ENCODE measurements at places on chromosomes 4 and X. TPM values are rescaled to one million over a fixed set of nuclear protein-coding genes. Genes with fewer than 3 reads are reported as not detected.

- DNase-seq = no peak
- H3K27ac ChIP-seq = no peak overlapping the region
- H3K36me3 ChIP-seq = no peaks in the 10 kb centered on the region
- no peaks in the 10 kb centered on the region for H3K4me1 ChIP-seq
- no peaks in the 10 kb centered on the region for H3K27me3 ChIP-seq
- H3K4me3 ChIP-seq = no peak overlapping the region
These were observed 77.1 kb downstream of the STARD8 start for GRCh38 chrX:68724531-68725020.

DNA sequence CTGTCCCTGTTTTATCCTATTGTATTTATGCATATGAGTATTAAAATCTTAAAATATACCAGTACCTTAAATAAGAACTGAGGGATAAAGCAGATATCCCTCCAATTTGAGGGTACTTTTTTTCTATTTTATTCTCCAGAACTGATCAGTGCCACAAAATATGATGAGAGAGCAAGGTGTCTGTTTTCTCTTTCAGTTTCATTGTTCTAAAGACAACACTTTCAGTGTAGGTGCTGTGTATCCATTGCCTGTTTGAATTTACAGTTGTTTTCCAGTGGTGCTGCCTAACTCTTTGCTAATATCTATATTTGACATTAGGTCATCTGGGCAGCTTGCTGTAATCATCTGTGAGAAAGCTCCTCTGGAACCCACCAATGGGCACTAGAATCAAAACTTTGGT is 394.7 kb downstream of the IL1RAPL1 start:
- H3K36me3 ChIP-seq = no peaks in the 10 kb centered on the region
- DNase-seq = no peak
- H3K27me3 ChIP-seq = no peaks in the 10 kb centered on the region
- no peaks in the 10 kb centered on the region for H3K4me1 ChIP-seq
- no peak overlapping the region for H3K4me3 ChIP-seq
- no peak overlapping the region for H3K27ac ChIP-seq

- no peaks in the 10 kb centered on the region for H3K27me3 ChIP-seq
- no peaks in the 10 kb centered on the region for H3K36me3 ChIP-seq
These were observed 19.8 kb upstream of the TBC1D14 start for GRCh38 chr4:6889736-6890324.

DNA sequence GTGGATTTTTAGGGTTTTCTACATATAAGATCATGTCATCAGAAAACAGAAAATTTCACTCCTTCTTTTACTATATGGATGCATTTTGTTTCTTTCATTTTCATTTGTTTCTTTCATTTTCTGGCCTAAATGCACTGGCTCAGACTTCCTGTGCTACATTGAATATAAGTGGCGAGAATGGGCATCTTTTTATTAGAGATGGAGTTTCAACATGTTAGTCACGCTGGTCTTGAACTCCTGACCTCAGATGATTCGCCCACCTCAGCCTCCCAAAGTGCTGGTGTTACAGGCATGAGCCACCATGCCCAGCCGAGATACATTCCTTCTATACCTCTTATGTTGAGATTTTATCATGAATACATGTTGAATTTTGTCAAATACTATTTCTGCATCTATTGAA is 61.8 kb downstream of the BRWD3 start:
- H3K27ac ChIP-seq = no peak overlapping the region
- no peaks in the 10 kb centered on the region for H3K4me1 ChIP-seq
- no peaks in the 10 kb centered on the region for H3K27me3 ChIP-seq
- peaks cover 4% of the 10 kb centered on the region for H3K36me3 ChIP-seq

- H3K4me1 ChIP-seq = no peaks in the 10 kb centered on the region
- H3K36me3 ChIP-seq = no peaks in the 10 kb centered on the region
- H3K4me3 ChIP-seq = no peak overlapping the region
These were observed 159.9 kb downstream of the MGST2 start for GRCh38 chr4:139825523-139826014.

DNA sequence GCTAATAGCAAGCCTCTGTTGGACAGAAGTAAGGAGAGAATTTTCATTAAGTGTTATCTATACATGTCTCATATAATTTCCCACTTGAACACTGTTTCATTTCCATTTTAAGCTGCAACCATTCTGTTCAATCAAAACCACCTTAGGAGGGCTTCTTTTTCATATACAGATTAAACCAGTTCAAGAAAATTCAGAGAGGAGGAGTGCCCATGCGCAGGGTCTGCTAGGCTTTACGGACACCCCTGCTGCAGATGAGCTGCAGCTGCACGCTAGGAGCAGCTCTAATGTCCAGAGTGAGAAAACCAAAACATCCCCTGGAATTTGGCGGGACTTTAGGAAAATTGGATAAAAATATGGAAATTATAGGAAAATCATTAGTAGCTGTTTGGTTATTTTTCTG is 541.0 kb downstream of the SPRY1 start:
- no peak for DNase-seq
- H3K36me3 ChIP-seq = no peaks in the 10 kb centered on the region
- no peak overlapping the region for H3K27ac ChIP-seq
- H3K4me3 ChIP-seq = no peak overlapping the region

GRCh38 chr4:3040452-3041191 is 33.7 kb downstream of the HTT-AS start:
- DNase-seq = no peak
- H3K4me1 ChIP-seq = peaks cover 31% of the 10 kb centered on the region
- no peaks in the 10 kb centered on the region for H3K36me3 ChIP-seq

DNA sequence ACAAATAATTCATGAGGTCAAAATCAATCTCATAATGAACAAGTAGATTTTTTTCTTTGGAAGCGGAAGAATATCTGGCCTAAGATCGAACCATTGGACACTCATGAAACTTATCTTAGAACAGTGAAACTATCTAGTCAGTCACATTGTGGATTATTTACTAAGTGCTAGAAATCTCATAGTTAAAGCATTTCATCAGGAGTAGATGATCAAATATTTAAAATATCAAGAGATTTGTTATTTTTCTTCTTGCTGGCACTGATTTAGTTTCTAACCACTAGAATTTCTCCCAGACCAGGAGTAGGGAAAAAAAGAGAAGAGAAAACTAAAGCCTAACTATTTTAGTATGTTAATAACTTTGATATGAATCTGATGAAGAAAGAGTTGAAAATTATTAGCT is 105.5 kb downstream of the SHROOM3 start:
- H3K27ac ChIP-seq = no peak overlapping the region
- no peaks in the 10 kb centered on the region for H3K4me1 ChIP-seq
- H3K4me3 ChIP-seq = no peak overlapping the region
- H3K27me3 ChIP-seq = no peaks in the 10 kb centered on the region

DNA sequence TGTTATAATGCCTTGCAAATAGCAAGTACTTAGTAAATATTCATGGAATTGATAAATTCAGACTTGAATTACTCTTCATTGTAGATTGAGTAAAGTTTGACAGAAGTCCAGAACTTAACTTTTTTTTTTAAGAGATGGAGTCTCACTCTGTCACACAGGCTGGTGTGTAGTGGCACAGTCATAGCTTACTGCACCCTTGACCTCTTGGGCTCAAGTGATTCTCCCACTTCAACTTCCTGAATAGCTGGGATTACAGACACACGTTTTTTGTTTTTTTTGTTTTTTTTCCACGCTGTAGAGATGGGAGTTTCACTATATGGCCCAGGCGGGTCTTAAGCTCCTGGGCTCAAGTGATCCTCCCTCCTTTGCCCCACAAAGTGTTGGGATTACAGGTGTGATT is 32.1 kb downstream of the UBE2K start:
- H3K27ac ChIP-seq = no peak overlapping the region
- no peak for DNase-seq
- no peak overlapping the region for H3K4me3 ChIP-seq
- peaks cover 22% of the 10 kb centered on the region for H3K4me1 ChIP-seq
- no peaks in the 10 kb centered on the region for H3K36me3 ChIP-seq

DNA sequence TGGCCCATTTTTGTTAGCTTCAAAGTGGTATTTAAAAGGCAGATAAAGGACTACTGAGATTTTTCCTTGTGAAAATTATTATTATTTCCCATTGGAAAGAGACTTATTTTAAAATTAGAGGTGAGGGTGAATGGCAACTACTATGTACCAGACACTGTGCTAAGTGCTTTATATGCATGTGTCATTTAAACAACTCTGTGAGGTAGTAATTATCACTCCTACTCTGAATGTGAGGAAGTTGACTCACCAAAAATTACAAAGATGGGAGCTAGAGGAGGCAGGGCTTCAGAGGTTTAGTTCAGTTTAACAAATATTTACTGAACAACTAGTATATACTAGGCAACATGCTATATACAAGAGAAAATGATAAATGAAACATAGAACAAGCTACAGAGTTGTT is 78.2 kb downstream of the MSL3 start:
- no peak for DNase-seq
- H3K36me3 ChIP-seq = no peaks in the 10 kb centered on the region
- no peaks in the 10 kb centered on the region for H3K4me1 ChIP-seq
- no peak overlapping the region for H3K4me3 ChIP-seq

GRCh38 chr4:52407545-52407944 is 251.6 kb downstream of the USP46 start:
- H3K27ac ChIP-seq = no peak overlapping the region
- H3K4me1 ChIP-seq = no peaks in the 10 kb centered on the region
- no peaks in the 10 kb centered on the region for H3K36me3 ChIP-seq
- H3K4me3 ChIP-seq = no peak overlapping the region

GRCh38 chrX:107857837-107858236 is 32.2 kb downstream of the MID2 start:
- H3K36me3 ChIP-seq = no peaks in the 10 kb centered on the region
- no peaks in the 10 kb centered on the region for H3K4me1 ChIP-seq
- no peaks in the 10 kb centered on the region for H3K27me3 ChIP-seq
- DNase-seq = no peak

DNA sequence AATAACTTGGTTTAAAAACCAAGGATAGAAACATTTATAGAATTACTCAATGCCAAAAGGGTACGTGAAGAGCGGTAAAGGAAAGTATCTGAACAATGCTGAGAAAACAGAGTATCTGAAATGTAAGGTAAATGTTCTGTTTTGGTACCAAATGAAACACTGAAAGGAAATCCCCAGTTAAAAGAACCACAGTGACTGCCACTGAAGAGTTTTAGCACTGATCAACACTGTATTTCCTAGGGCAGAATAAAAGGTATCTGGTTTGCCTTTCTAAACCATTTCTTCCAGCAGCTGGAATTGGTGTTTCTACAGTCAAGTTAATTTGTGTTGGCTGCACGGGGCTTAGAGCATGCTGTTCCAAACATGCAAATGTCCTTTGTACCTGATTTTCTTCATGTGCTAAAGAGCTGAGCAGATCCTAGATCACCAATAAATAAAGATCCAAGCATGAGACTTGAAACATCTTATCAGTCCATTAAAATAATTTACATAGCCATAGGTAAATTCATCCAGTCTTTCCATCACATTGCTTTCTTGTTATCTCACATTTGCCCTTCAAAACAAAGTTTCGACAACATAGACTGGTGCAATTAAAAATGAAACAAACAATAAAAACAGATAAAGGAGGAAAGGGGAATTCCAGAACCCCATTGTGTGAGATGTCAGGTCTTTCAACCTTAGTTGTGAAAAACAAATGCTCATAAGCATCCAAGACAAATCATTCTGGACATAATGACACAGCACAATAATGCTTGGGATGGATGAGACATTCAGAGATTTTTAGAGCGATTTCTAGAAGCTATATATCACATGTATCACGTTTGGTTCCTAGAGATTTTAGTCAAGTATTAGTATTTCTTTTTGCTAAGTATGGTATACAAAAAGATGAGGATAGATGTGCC is 38.6 kb downstream of the MFAP3L start:
- H3K27ac ChIP-seq = no peak overlapping the region
- H3K27me3 ChIP-seq = no peaks in the 10 kb centered on the region
- no peak for DNase-seq
- no peaks in the 10 kb centered on the region for H3K36me3 ChIP-seq
- no peaks in the 10 kb centered on the region for H3K4me1 ChIP-seq
- no peak overlapping the region for H3K4me3 ChIP-seq

GRCh38 chrX:2351999-2352995 is 148.5 kb downstream of the DHRSX start:
- no peaks in the 10 kb centered on the region for H3K27me3 ChIP-seq
- no peak overlapping the region for H3K27ac ChIP-seq
- H3K4me3 ChIP-seq = no peak overlapping the region

Gene GPRASP1
- 12.8 TPM for total RNA-seq

Gene PRICKLE3
- total RNA-seq = 26.5 TPM

Gene RAB41
- not detected for total RNA-seq

Gene SLC10A6
- 28.2 TPM for total RNA-seq

Gene EMCN
- 20.1 TPM for total RNA-seq

Gene F11
- not detected for total RNA-seq

Gene PPP2R3B
- 28.5 TPM for total RNA-seq

Gene AVPR2
- 4.9 TPM for total RNA-seq

Gene RADX
- 5.4 TPM for total RNA-seq

Gene PPP4R3C
- total RNA-seq = not detected

Data from vagina (tissue), 2 donors.